ENCODE measurements at places on chromosomes 2 and 18.

- DNase-seq, result no peak
These were observed 131.7 kb downstream of the MYCN start for GRCh38 chr2:16071865-16072637.

- DNase-seq, result no peak
These were observed 43.8 kb upstream of the CYP26B1 start for GRCh38 chr2:72191441-72191840.

DNA sequence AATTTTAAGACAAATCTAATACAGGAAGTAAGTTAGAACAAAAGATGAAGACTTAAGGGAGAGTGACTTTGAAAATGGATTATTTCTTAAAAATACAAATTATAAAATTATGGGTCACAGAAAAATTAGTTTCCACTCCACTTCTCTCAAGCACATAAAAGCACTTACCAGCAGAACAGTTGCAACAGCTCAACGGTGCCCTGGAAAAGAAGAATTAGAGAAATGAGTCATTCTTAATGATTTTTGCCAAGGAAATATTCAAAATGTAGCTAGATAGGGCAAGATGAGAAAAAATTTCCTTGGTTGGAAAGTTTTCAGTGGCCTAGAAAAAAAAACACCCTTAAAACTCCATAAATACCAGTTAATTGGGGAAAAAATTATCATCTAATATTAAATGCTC is 2185.6 kb upstream of the CELF4 start:
- peak; percentile 49 for DNase-seq

GRCh38 chr2:154233231-154233630 is 361.5 kb downstream of the GALNT13 start:
- DNase-seq, result no peak
